ENCODE measurements at places on chromosomes 2 and 18.

DNA sequence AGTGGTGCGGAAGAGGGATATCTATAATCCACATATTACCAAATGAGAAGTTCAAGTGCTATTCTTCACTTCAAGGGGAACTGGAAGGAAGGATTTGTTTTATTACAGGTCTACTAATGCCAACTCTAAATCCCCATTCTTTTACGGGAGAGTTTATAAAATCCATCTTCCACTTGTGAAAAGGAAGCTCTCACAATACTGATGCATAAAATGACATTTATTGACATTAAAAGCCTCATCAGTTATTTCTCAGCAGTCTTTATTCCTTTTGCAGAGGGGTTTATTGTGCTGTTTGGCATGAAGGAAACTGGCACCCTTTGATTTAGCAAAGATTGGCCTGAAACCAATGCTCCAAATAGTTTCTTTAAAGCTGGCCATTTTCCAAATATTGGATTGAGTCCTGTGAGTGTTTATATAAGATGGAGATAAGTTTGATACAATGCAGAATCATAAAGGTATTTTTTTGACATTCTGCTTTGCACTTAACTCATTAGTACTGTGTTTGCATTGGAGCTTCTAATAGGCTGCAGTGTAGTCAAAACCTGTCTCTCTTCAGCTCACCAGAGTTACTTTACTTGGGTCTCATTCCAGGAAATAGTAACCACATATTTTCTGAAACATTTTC is 26.6 kb downstream of the LRP1B start:
- no peak for DNase-seq

DNA sequence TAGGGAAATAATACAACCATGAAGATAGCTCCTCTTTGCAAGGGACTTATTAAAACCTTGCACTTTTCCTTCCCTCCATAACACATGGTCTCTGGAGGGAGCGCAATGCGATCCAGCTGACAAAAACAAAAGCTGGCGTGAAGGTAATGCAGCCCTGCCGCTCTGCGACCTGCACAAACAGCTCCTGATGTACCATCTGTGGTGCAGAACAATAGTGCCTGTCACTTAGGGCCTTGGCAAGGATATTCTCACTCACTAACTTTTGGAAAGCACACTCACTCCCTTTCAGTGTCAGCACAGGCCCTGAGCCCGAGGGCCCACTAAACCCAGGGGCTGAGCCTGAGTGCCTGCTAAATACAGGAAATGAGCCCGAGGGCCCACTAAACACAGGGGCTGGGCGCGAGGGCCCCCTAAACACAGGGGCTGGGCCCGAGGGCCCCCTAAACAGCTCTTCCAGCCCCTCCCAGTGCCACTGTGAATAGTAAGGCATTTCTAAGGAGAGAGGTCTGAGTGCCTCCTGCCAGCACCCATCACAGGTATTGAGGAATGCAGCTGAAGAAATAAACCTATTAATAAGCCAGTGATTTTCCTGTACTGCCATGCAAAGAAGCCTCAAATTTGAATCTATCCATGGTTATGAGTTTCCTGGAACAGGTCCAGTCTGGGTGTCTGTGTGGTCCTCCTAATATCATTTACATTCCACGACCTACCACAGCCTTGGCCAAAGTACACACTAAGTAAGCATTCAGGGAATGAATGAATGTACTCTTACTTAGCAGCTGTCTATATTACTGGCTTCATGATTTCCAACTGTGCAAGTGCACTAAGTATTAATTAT is 9.3 kb downstream of the L3MBTL4 start:
- DNase-seq = no peak

- no peak for DNase-seq
These were observed 71.8 kb downstream of the FMNL2 start for GRCh38 chr2:152406836-152407161.

DNA sequence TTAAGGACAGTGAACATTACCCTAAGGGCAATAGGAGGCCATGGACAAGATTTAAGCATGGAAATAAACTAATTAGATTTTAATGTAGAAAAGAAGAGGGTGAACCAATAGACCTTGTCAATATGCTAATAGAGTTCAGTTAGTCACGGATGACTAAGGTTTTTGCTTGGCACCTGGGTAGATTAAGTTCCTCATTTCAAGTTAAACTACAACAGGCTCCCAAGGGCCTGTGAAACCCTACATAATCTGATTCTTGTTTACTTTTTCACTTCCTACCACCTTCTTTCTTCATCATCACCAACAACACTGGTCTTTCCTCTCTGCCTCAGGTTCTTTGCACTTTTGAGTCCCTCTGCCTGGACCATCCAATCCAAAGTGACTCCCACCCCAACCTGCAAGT is 14.8 kb downstream of the SP110 start:
- DNase-seq = no peak

- no peak for DNase-seq
These were observed 451.1 kb upstream of the POU3F3 start for GRCh38 chr2:104402825-104403224.

GRCh38 chr2:143936538-143936847 is 583.4 kb downstream of the ZEB2 start:
- DNase-seq = no peak

All from activated naive CD4-positive, alpha-beta T cell (primary cell).